Activated CD8-positive, alpha-beta memory T cell treated with anti-CD3 and anti-CD28 coated beads for 1 hour (primary cell): ENCODE measurements at places on chromosomes 7 and 10.

DNA sequence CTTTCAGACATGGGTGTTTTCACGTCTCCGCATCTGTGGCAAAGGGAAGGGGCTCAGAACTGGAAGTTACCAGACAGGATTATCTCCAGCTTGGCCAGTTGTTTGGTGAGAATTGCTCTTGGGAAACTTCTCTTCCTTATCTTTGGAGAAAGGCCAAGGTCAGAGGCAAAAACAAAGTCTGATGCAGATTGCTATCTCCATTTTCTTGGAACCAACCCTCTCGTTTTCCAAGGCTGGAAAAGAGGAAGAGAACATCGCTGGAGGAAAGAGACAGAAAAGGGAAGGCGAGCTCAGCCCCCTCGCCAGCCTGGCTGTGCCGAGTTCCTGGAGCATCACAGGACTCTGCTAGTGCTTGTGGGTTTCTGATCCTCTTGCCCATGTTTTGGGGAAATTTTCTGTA, 396.8 kb upstream of the SHH start:
- no peak for DNase-seq

DNA sequence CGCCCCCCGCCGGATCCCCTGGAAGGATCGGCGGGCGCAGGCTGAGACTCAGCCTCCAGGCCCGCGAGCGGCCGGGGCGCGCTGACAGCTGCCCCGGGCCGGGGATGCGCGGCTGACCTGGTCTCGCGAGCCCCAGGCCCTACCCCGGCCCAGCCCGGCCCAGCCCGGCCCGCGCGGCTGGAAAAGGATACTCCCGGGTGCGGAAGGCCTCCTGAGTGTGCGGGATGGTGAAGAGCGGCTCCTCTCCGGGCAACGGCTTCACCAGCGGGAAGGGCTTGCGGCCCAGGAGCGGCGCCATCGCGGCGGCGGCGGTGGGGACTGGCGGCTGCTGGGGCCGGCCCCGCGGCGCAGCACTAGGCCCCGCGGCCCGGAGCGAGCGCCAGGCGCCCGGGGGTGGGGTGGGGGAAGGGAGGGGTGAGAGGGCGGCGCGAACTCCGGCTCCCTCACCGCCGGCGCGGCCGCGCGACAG, 423 bp downstream of the BAZ1B start:
- no peak for DNase-seq

DNA sequence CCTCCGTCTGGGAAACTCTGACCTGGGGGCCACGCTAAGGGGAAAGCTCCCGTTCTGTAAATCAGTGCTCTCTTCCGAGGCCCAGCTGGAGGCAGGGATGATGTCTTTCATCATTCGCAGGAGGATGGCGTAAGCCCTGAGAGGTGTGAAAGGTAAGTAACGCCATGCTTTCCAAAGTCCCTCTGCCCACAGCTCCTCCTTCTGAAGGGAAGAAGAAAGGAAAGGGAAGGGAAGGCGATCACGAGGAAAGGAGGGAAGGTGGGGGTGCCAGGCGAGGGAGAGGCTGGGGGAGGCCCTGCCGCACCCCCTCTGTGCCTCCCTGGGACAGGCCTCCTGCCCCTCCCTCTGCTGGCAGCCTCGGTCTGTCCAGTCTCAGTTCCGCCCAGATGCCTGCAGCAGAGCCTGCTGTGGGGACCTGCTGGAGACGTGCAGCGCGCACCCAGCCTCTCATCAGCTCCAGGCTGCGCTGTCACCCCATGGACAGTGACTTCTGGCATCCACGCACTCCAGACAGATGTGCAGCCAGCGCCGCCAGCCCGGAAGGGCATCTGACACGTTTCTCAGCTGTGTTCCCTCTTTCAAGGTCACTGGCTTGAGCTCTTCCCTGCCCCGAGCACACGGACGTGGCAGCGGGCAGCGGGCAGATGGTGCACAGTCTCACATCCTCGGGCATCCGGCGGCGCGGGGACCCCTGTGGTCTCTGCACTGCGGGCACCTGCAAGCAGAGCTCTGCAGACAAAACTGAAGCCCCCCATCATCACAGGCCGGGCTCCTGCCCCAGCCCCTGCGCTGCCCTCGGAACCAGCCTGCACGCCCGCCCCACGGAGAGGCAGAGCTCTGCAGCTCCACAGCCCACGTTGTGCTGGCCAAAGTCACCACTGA, 60.6 kb downstream of the INSIG1 start:
- DNase-seq, result no peak

DNA sequence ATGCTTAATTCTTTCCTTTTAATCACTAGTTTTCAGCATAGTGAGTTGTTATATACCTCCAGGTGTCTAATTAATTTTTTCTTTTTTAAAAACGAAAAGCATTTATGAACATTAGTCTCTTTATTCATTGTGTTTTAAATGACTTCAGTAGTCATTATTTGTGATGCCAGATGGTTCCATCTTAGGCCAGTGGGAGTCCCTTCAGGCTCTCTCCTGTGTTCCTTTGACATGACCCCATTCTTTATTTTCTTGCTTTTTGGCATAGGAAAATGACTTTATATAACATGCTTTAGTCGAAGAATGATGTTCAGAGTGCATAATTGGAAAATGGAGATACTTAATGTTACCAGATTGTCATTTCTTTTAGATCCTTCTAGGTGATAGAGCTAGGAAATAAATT, 24.4 kb downstream of the MKLN1 start:
- DNase-seq, result no peak

DNA sequence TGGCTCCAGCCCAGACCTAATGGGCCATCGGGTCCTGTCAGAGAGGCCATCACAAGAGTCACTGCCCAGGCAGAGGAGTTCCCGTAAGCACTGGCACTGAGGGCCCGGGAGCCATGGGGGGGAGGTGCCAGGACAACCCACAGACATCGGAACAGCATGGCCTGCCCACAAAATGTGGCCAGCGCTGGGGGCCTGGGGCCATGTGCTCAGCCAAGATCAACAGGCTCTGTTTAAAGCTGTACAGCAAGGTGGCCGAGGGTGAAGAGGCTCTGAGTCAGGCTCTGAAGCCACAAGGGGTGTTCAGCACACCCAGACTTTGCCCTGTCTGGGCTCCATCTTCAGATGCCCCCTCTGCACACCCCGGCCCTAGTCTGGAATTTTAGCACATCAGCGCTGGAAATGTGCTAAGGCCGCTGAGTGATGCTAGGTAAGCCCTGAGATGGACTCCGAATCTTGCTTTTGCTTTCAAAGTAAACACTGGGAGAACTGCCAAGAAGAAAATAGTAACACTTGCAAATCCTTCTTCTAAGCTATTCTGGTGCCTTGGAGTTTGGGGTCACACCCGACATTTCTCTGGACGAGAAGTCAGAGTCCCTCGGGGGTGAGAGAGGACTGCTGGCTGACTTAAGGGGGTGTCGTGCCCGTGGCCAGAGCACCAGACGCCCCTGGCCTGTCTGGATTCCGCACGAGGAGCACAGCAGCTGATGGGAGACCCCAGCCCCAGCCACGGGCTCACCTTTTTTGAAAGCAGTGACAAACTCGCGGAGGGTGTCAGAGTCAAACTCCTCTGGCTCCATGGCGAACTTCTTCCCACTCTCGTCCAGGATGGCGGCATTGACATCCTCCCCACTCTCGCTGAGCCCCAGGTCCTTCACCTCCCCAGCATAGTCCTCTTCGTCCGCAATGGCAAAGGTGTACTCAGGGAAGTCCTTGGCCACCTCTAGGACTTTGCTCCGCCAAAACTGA, 23.6 kb downstream of the PDIA4 start:
- no peak for DNase-seq

- no peak for DNase-seq
These were observed 84.6 kb downstream of the XPNPEP1 start for GRCh38 chr10:109838592-109839244.

- no peak for DNase-seq
These were observed 11.0 kb upstream of the OR6B1 start for GRCh38 chr7:143988976-143989745.

DNA sequence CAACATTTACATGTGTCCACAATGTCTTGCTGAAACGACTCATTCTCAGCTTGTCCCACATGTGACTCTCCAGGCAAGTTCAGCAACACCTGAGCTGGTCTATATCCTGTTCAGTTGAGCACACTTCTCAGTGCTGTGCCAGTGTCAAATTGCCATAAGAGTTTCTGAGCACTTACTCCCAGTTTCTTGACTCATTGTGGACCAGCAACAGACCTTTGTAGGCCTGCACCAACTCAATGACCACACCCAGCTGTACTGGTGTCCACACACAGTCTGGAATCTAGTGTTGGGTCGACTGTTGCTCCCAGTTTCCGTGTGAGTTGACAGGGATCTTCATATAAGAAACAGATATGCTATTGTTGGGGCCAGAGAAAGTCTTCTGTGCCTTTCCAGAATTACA, 88.0 kb downstream of the PTPN20 start:
- no peak for DNase-seq

- no peak for DNase-seq
These were observed 49.9 kb downstream of the POT1 start for GRCh38 chr7:124879771-124880170.

DNA sequence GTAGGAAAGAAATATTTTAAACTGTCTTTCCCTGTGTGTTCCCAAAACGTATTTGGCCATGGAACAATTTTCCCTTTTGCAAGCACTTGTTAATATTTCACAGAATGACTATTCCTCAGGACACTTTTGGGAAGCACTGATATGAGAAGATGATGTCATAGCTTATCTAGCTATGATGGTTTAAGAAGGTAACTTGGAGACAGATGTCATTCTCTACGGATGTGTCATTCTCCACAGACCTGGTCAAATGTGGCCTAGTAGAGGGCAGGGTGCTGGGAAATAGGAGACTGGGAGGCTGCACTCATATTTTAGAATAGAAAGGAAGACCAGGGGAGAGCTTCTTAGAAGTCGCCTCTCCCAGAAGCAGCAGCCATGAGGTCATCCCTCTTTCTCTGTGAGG, 220.7 kb upstream of the GLI3 start:
- DNase-seq, result no peak

GRCh38 chr10:100009793-100010676, at the start of gene DNMBP:
TSS of gene DNMBP (minus strand) at chr10:100009947. CDS start at chr10:99972124, 37,823 bp downstream.
- peak; percentile 74 for DNase-seq

- no peak for DNase-seq
These were observed 449.7 kb upstream of the KLF6 start for GRCh38 chr10:4234661-4235060.

- no peak for DNase-seq
These were observed 82.8 kb upstream of the C7orf33 start for GRCh38 chr7:148507787-148508186.

GRCh38 chr10:90363799-90364483, 493.9 kb downstream of the HTR7 start:
- DNase-seq, result no peak

GRCh38 chr7:83413831-83414230, 235.1 kb downstream of the SEMA3E start:
- no peak for DNase-seq

DNA sequence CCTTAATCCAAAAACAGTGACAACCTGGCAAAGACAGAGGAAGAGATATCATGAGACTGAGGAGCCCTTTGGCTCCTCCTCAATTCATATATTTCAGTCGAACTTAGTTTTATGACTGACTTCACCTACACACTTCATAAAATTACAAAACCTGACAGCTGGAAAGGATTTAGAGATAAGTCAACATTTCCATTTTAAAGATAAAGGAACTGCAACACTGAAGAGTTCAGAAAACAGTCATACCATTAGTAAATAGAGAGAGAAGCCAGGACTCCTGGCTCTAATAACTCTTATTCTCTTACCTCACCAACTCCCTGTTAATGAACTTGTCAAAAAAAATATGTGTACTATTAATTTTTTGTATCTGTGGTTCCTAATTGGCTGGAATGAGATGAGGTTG, 141.0 kb upstream of the COL1A2 start:
- no peak for DNase-seq

DNA sequence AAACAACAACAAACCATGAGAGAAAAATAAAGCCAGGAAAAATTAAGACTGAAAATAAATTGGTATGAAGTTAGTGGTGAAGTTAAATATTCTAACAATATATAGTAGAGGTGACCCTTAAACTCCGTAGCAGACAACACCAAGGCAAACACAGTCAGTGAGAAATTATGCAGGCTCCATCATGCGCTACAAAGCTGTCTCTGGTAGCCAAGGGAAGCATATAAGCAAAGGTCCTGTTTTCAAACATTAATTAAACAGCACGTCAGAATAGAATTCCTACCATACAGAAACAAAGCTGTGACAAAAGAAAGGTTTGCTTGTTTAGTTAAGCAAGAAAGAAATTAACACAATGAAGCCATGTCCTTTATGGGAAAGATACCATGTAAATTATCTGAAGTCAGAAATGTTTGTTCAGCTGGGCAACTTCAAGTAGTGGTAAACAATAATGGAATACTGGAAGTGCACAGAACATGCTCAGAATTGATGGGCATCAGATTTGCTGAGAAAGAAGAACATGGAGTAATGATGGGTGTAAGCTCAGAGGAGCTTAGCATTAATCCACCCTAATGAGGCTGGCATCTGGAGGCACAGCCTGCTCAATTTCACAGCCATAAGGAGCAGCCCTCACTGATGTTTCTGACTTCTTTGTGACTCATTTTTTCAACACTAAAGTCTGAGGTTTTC, 75.7 kb downstream of the IGF2BP3 start:
- no peak for DNase-seq
